BJ (cell line): ENCODE measurements at places on chromosomes 12 and 14. TPM values are rescaled to one million over a fixed set of nuclear protein-coding genes. Genes with fewer than 3 reads are reported as not detected.

GRCh38 chr14:79552778-79553177, 658.5 kb downstream of the DIO2 start:
- DNase-seq: no peak

The SOAT2 gene
- polyA plus RNA-seq: 0.16 and 0.34 TPM in 2 replicates

- DNase-seq: no peak
Observed at GRCh38 chr12:3389986-3390385, 101.0 kb upstream of the PRMT8 start.

GRCh38 chr14:33039311-33039710, 100.6 kb downstream of the NPAS3 start:
- no peak for DNase-seq

DNA sequence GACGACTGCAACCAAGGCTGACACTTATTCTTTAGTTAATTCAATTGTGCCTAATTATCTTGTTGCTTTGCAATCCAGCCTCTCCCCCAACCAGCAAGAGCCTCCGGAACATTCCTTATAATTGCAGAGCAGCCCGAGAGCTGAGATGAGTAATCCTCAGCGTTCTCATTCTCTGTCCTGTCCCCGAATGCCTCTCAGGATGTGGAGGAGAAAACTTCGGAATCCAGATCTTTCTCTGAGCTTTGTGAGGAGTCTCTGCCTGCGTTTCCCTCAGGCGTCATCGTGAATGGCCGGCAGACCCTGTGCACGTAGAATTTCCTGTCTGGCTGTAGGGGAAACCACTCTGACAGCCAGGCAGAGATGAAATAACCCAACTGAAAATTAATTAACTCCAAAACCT, 160.5 kb upstream of the DIO3 start:
- DNase-seq: no peak

DNA sequence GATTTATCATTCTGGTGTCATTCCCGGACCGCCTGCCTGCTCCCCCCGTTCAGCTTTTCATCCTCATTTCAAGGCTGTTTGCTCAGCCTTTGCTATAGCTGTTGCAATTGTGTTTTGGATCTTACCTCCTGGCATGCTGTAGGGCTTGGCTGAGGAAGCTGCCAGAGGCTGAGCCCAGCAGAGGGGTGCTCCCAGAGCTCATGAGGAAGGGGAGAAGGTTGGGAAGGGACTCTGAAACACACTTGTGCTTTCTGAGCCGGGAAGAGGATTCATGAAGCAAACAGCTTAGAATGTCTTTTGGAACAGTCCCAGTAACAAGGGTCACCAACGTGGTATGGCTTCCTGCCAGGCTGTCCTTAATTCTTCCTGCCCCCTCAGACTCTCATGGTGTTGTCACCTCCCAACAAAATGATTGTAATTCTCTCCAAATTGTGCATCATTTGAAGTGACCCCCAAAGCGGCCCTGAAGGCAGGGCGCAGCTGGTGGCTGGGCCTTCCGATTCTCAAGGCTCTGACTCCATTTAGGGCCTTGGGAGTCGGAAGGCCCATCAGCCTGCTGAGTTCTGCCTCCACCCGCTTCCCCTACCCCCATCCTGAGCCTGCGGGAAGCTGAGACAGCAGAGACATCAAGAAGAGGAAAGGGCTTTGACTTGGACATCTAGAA, 111.9 kb upstream of the ARHGAP5 start:
- DNase-seq: no peak

The EML1 gene
- polyA plus RNA-seq: 11.8 and 14.2 TPM in 2 replicates

- DNase-seq: no peak
Observed at GRCh38 chr12:56267443-56268071, 815 bp downstream of the COQ10A start.

The OTOGL gene
- 0.10 TPM in 2 replicates for polyA plus RNA-seq

DNA sequence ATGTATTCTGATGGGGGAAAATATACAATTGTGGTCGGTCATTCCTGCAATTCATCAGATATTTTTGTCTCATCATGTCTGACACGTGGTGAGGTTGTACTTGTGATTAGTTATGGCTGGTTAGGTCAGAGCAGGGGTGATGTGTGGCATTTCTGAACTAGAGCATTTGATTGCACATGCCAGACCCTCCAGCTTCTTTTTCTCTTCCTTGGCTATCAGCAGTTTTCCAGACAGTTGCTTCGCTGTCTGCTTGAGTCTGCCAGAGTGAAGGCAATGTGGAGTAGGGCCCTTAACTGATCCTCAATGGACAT, 25.9 kb downstream of the TMEM117 start:
- no peak for DNase-seq

- DNase-seq: no peak
Observed at GRCh38 chr14:104066719-104067295, 18.7 kb upstream of the ASPG start.

GRCh38 chr12:13950502-13950901, 30.9 kb downstream of the GRIN2B start:
- DNase-seq: no peak

The PGF gene
- 3.3 and 4.1 TPM in 2 replicates for polyA plus RNA-seq

The HRK gene
- polyA plus RNA-seq: 0.02 TPM in 1 of 2 replicates, not detected in the other

DNA sequence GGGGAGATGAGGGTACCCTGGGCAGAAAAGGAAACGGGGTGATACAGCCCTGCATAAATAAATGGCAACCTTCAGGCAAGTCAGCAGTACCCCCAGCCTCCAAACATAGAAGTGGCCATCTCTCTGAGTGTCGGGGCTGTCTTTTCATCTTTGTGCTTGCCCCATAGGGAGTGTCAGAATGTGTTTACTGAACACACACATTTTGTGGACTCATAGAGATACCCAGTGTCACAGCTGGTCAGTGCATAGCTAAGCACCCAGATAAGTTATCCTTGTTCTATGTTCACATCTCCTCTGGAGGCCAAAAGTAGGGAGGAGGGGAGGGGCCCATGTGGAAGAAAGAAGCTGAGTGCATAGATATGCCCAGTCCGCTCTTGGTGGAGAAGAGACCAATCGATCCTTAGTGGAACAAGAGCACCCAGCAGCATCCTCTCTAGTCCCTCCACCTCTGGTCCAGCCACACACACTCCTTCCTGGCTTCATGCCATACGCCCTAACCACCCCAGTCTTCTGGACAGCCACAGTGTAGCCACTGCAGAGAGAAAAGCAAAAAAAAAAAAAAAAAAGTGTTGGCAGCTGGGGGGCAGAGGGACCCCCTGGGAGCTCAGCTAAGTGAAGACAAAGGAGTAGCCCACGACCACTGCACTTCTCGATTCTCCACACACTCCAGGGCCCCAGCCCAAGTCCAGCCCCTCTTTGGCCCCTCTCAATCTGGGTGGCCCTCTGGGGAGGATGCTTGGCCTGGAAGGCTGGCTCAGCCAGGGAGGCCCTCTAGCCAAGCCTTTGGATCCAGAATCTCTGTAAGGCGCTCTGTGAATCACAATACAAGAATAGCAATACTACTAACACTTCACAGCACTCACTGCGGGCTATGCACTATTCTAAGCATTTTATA, 2.6 kb downstream of the ITGA7 start:
- no peak for DNase-seq

DNA sequence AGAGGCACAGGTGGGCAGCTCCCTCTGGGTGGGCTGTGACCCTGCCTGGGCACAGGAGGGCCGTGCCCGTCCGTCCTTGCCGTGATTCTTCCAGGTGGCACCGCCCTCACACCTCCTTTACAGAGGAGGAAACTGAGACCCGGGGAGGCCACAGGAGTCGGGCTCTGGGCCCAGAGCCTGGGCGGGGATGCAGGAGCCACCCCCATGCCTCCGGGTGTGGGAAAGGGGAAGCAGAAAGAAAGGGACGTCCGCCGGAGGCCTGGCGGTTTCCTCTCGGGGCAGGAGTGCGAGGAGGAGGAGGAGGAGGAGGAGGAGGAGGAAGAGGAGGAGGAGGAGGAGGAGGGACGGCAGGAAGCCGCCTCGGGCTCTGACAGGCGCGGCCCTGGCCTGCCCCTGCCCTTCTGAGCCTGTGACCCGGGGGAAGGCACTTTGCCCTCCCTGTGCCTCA, 23.0 kb downstream of the SH2B3 start:
- no peak for DNase-seq

- no peak for DNase-seq
Observed at GRCh38 chr12:129053232-129053631, 200.0 kb downstream of the GLT1D1 start.

DNA sequence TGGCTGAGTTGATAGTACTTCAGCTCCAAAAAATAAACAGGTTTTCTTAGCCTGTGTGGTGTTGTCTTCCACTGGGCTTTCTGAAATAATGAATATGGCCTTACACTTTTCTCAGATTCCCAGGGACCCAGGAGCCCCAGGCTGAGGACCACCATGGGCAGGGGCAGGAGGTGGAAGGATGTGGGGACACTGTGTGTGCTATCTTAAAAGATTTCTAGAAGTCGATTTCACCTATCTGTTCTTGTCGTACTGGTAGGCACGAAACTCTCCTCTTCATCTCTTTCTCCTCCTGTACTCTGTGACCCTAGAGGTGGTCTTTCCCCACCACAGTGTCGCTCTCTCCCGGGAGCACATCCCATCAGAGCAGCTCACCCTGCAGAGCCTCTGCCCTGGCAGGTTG, 107.7 kb upstream of the FKBP4 start:
- DNase-seq: no peak

DNA sequence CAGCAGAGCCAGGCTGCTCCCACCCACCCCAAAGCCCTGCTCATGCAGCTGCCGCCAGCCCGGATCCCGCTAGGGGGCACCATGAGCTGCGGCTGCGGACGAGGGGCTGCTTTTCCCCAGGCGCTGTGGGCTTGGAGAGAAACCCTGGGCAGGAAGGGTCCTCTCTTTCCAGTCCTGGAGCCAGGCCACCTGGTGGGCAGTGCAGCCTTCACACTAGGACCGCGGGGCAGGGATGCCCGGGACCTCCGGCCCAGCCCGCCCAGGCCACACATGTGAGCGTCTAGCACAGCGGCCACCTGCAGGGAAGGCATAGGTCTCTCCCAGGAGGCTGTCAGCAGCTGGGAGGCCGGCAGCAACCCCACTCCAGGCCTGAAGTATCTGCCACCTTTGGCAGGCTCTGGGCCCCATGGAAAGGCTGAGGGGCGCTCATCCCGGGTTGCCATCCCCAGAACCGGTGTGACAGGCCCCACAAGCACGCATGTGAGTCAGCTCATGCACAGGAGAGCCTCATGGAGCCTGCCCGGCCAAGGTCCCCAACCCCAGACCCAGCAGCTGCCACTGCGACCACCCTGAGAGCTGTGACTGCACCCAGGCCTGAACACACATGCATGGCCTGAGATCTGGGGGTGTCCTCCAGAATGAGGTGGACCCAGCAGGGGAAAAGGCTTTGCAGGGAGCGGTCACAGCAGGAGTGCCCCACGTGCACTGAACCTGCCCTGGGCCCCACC, 280.0 kb upstream of the RTL1 start:
- no peak for DNase-seq

DNA sequence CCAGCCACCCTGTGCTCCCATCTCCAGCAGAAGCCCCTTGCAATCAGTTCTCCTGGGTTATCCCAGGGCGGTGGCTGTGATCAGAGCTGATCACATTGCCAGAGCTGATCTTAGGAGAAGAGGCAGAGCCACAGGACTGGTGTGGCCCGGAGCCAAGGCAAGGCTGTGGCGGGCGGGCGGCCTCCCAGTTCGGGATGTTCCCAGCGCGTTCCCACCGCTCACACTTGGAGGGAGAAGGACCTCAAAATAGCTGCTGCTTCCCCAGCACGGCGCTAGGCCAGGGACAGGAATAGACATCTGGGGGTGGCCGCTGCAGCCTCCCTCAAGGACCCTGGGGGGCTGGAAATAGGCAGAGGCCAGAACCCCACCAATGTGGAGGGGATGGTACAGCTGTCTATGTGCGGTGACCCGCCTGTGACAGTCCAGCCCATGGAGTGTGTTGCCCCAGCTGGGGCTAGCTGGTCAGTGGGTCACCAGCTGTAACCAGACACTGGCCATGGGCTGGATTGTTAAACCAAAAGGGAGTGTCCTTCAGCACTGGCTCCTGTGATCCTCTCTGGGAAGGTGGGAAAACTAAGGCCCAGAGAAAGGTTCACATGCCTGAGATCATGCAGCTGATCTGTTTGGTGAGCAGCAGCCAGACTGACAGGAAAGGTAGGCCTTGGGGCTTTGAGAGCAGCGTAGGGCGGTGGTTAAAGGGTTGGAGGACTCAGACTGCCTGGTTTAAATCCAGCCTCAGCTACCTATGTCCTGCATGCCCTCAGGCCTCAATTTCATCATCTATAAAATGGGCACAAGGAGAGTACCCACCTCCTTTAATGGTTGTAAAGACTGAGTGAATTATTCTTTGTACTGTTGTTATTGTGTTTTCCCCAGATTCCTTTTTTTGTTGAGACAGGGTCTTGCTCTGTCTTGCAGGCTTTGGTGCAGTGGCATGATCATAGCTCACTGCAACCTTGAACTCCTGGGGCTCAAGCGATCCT, 8.0 kb upstream of the POP5 start:
- DNase-seq: no peak

- DNase-seq: no peak
Observed at GRCh38 chr14:26398616-26399015, 199.2 kb downstream of the NOVA1 start.

- no peak for DNase-seq
Observed at GRCh38 chr12:2691006-2691344, 103.8 kb upstream of the FKBP4 start.

DNA sequence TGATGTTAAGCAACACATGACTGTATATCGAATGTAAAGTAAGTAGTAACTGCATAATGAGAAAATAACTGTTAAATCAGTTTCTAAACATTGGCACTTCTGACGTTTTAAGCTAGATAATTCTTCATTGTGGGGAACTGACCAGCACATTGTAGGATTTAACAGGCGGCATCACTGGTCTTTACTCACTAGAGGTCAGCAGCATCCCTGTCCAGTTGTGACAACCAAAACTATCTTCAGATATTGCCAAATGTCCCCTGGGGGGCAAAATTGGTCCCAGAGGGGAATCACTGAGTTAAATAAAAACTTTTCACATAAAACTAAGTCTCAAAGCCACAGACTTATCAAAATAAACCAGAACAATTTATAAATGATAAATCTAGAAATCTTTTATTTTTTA, 65.3 kb downstream of the BLTP3B start:
- DNase-seq: no peak

DNA sequence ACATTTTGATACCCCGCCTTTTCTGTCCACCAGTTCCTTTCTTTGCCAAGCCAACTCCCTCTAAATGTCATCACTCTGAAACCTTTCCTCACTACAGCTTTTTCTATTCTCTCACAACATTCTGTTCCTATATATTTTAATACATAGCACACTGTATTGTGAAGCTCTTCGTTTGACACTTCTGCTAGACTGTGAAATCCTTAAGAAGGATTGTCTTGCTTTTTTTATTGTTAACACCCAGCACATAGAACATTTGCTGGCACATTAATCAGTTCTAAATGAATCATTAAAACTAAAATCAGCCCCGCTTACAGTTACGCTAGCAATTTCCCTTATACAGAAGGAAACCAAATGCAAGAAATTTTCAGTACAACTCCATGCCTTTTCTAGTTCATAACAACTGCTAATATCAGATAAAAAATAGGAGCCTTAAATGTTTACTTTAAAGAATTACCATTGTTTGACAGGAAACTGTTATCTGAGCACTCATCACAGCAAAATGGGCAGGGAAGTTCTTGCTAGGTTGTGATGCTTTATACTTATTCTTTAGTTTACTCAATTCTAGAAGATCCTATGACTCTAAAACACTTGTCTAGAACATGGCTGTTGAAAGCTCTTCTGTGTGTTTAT, 93.5 kb downstream of the PPP1R12A start:
- DNase-seq: no peak
